DMS153 (cell line): ENCODE measurements at places on chromosomes 12 and 14.

- DNase-seq = no peak
Observed at GRCh38 chr12:88570103-88570502, 10.2 kb downstream of the KITLG start.

- DNase-seq = peak; percentile 8
Observed at GRCh38 chr12:112992541-112993398, 14.5 kb downstream of the OAS2 start.

DNA sequence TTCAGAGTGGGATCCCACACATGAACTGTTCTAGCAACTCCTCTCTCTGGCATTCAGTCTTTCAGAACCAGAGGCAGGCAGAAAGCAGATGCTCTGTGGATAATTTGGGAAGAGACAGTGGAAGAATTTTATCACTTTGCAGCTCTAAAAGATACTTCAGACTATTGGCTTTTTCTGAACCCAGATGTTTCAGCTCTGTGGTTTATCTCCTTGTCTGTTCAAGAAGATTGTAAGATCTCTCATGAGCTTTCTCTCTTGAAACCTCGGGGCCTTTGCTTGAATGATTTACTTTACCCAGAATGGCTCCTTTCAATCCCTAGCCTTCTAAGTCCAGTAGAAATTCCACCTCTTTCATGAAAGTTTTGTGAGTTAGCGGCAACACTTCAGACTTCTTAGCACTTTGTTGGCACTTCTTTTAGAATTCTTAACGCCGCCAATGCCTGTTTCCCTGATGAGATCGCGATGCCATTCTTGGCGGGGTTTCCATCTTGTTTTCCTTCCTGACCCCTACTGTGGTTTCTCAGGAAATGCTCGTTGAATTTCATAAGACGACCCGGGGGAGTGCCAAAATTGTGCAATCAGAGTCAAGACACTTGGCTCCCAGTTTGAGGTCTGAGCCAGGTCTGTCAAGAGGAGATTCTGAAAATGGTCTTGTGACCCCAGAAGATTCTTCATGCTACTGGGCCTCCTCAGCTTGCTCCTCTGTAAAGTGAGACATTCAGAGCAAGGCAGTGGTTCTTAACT is 107.0 kb upstream of the PRICKLE1 start:
- DNase-seq = no peak

GRCh38 chr12:98456041-98456440 is 59.3 kb upstream of the TMPO start:
- no peak for DNase-seq

DNA sequence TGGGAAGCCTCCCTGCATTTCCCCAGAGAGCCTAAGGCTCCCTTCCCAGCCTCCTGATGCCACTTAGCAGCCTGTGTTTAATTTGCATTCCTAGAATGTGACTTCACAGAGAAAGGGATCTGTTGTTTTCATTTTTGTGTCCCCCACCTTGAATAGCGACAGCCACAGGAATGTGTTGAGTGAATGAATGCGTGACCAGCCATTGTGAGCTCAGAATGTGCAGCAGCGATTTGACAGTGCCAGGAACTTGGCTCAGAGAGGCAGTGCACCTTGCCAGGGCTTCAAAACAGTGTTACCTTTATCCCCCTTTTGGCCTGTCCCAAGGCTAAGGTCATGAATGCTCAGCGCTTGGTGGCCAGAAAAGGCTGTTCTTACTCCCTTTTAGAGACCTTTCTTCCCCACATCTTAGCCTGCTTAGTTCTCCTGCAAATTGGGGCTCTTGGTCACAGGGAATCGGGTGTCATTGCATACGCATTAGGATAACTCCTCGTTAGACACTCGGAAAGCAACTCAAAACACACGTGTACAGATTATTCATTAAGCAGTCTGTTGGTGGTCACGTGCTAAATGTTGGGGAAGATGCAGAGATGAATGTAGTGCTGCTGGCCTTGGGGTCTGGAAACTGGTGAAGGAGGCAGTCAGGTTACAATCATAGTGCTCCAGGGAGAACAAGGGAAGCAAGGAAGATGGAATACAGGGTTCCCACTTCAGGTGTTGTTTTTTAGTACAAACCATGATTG is 9.8 kb downstream of the NTF3 start:
- no peak for DNase-seq

GRCh38 chr14:89033756-89034155 is 209.3 kb downstream of the TTC8 start:
- DNase-seq = peak; percentile 19

DNA sequence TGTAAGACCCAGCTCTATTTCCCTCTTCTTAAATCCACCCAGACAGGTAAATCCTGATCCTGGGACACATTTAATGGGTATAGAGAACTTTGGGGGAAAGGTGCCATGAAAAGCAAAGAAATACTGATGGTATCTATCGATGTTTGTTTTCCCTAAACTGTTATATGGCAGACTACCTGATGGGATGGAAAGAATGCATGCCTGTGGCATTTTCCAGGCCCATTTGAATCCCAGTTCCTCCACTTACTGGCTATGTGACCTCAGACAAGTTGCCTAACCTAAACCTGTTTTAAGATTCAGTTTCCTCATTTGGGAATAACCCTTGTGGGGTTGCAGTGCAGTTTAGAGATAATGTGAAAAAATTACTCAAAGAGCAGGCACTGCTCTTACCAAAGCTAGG is 404.5 kb downstream of the FUT8 start:
- DNase-seq = no peak

- DNase-seq = no peak
Observed at GRCh38 chr14:73816393-73816816, 35.2 kb upstream of the PTGR2 start.

DNA sequence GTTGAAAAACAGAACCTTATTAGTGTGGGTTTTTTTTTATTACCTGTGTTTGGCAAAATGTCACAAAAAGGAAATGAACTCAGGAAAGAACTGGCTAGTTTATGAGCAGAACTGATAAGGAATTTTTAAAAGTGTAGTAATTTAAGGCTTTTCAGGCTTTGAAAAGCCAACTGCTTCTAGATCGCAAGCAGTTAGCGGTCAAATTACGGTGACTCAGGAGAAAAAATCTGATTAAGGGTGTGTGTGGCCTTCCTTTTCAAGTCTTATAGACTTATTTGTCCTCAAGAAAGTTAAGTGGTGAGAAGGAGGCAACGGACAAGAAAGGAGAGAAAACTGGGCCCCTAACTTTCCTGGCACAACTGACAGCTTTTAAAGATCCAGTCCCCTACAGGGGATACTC is 33.4 kb downstream of the PDZRN4 start:
- no peak for DNase-seq

- DNase-seq = no peak
Observed at GRCh38 chr12:101935890-101936746, 58.7 kb downstream of the DRAM1 start.

GRCh38 chr12:96710127-96710745 is 196.8 kb upstream of the NEDD1 start:
- peak; percentile 52 for DNase-seq

DNA sequence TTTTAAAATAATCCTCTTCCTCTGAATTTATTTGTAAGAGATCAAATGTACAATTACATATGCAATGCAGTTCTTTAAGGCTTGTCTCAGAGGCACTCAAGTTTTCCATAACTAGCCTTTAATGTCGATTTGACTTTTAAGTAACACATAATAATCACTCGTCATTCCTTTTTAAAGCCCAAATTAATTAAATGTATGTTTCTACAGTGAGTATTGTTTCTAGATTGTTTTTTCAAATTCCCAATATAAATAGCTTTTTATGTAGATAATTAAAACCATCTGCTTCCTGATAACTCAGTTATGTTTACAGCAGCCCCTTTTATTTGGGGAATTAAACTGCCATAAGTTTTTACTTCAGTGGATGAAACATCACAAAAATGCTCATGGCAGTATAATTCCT is 185.1 kb downstream of the ETNK1 start:
- DNase-seq = no peak

- no peak for DNase-seq
Observed at GRCh38 chr14:100955201-100955600, 51.7 kb upstream of the RTL1 start.

GRCh38 chr12:7747246-7747645 is at the start of gene CLEC4C:
Gene CLEC4C (minus strand): TSS chr12:7747375. CDS start chr12:7747348, 27 bp downstream.
- no peak for DNase-seq

DNA sequence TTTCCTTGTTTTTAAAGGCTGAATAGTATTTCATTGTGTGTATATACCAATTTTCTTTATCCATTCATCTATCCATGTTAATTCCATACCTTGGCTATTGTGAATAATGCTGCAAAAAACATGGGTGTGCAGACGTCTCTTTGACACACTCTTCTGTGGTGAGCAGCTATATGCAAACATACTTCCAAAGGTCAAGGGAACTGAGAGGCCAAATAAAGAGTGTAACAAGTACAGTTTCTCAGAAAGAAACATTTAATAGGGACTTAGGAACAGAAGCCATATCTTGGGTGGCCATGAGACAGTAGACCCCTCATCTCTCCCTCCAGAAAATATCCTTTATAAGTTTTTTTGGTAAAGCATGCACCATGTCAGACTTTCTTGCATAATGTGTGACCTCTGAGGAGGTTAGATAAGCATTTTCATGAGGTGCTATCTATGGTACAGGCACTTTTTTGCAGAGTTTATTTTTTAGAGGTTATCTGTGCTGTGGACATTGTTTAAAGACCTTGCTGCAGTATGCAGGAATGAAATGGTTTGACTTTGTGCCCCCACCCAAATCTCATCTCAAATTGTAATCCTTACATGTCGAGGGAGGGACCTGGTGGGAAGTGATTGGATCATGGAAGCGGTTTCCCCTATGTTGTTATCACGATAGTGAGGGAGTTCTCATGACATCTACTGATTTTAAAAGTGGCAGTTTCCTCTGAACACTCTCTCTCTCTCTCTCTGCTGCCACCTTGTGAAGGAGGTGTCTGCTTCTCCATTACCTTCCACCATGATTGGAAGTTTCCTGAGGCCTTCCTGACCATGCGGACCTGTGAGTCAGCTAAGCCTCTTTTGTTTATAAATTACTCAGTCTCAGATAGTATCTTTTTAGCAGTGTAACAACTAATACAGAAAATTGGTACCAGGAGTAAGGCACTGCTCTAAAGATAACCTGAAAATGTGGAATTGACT is 1202.3 kb downstream of the GALC start:
- no peak for DNase-seq

DNA sequence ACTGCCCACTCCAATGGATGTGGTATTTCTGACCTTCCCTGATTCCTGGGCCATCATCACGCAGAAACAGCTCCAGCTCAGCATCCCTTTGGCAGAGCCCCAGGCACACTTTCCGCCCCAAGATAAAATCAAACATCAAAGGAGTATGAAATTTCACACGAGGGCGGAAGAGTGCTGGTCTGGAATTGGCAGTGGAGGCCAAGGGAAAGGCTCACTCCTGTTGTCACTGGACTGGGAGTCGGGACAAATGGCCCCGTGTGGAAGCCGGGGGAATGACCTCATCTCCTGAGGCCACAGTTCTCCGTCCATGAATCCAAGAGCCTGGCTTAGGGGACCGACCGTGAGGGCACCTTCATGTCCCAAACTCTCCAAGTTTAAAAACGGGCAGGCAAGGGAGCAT is 40.9 kb downstream of the FZD10 start:
- no peak for DNase-seq

GRCh38 chr12:117684471-117684870 is 284.3 kb downstream of the KSR2 start:
- no peak for DNase-seq

DNA sequence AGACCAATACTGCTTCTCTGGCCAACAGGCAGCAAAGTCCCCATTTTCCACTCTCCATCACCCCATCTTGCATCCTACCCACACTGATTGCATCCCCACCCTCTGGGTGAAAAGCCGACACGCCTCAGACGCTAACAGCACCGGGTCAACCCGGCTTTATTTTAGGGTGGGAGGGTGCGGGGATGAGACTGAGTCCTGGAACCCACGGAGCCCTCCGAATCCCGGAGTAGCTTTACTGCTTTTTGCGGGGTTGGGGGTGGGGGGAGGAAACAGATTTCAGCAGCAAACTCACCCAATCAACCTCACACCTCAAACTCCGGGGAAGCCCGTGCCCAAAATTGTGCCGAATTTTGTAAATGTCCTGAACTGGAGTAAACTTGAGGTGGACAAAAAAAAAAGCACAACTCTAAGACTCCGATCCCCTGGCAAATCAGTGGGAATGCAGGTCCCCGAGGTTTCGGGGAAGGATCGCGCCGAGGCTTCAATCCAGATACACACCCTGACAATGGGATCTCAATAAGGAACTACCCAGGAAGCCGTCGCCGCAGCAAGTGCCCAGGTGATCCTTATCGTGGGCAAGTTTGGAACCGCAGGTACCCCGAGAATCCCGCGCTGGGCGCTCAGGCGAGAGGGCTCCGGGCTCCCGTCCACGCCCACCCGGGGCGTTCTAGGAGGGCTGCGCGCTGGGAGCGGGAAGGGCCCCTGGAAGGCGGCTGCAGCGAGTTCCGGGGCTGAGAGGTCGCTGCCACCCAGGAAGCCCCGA is 1.1 kb downstream of the GCH1 start:
- DNase-seq = no peak

DNA sequence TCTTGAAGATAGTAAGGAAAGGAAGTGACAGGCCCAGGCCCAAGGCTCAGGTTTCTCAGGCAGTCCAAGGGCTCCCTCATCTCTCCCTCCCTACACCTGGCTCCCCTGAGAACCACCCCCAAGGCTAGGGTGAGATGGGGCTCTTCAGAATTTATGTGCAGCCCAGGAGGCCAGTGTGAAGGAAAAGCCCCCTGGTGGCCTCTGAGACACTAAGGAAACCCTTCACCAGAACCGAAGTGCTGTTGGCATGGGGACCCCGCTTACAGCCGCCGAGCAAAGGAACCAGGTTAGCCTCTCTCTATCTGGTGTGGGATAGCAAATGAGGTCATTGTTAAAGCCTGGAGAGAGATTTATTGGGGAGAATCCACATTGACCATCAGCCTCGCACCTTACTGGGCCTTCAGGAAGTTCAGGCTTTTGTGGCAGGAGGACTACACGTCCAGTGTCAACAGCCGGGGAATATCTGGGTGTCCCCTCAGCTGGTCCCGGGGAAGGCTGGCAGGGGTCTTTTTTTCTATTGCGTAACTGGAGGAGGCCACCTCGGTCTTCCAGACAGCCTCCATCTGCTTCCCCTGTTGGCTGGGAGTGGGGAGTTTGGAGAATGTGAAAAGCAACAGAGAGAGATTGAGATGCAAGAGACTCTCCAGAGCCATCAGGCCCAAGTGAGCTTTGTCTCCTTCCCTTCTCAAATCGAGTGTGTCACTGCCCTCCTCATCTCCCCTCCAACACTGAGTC is 18.1 kb downstream of the FAM186B start:
- DNase-seq = no peak

DNA sequence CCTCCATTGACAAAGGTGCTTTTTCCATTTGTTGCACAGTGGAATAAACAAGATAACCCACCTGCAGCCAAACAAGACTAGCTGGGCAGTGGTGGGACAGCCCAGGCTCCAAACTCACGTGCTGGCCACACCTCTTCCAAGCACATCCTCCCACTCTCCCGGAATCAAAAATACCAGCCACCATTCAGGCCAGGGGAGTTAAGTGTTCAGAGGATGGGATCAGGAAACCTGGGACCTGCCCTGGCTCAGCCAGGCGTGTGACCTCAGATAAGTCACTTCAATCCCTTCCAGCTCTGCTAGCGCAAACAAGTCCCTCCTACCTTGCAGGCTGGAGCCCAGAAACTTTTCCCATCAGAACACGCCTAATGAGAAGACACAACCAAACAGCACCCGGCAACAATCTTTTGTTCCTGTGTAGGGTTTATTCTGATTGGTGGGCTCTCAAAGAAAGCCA is 43.3 kb downstream of the ACTN1 start:
- no peak for DNase-seq

GRCh38 chr14:77067632-77068516 is 30.2 kb upstream of the CIPC start:
- DNase-seq = peak; percentile 49
